ENCODE measurements at places on chromosomes 11 and 22.

DNA sequence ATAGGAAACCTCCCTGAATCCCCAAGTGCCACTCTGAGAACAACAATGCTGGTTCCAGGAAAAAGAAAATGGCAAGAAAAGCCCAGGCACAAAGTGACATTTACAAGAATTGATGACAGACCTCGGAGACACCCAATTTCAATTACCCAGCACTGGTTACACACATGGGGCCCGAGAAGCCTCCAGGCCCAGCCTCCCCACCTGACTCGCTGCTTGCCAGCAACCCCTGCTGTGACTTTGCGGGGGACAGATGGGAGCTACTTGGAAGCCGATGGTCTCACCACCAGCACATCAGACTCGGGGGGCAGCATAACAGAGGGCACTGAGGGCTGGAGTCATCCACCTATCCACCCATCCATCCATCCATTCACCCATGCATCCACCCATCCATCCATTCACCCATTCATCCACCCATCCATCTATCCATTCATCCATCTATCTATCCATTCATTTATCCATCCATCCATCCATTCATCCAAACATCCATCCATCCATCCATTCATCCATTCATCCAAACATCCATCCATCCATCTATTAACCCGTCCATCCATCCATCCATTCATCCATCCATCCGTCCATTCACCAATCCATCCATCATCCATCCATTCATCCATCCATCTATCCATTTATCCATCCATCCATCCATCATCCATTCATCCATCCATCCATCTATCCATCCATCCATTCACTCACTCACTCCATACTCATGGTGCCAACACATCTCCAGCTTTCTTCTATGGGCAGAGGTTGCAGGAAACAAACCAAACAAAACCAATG, 567.6 kb downstream of the BRD1 start:
- DNase-seq = no peak

DNA sequence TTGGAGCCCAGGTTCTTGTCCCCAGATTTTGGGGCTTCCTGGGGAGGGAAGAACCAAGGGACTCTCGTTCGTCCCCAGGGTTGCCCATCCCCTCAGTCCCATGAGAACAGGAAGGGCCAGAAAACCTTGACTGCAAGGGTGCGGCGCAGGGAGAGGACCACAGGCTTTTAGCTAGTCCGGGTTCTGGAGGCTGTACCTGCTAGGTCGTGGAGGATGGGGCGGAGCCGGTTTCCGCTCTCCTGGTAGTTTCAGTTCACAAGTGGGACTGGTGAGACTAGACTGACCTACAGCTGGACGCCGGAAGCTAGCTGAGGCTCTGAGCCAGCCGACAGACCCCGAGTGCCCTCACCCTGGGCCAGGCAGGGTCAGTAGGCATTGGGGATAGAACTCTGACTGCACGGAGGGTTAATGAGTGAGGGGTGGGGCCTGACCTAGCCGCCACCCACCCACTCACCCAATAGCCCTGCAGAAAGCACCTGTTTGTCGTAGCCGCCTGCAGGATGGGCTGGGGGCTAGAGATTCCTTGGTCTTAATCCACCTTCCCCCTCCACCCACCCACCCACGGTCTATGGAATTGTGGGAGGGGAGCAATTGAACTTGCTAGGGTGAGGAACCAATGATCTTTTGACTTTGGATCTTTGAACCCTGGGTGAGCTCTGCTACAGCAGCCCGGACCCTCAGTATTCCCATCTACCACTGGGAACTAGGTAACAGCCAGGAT, 1.5 kb downstream of the MAFF start:
- no peak for DNase-seq

GRCh38 chr11:132228746-132229325, 858.4 kb downstream of the NTM start:
- DNase-seq = no peak

GRCh38 chr22:50150161-50151129, 20.1 kb upstream of the PANX2 start:
- DNase-seq = no peak

DNA sequence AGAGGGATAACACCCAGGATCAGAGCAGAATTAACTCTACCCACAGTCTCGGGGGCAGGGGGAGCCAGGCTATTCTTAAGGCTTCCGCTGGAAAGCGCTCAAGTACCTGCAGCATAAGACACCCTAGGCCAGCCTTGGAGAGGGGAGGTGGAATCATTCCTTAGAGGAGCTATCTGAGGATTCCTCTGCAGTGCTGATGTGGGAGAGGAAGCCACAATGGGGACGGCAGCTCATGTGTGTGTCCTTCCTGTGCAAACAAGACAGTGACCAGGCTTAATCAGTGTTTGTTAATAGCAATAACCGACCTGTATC, 382.2 kb upstream of the CADM1 start:
- peak; percentile 44 for DNase-seq

- DNase-seq = no peak
These were observed 14.7 kb downstream of the ZBTB44 start for GRCh38 chr11:130299978-130300377.

- DNase-seq = no peak
These were observed 55.0 kb downstream of the RTL6 start for GRCh38 chr22:44442851-44443595.

- DNase-seq = no peak
These were observed 2.3 kb downstream of the CYB5R3 start for GRCh38 chr22:42646569-42647525.

DNA sequence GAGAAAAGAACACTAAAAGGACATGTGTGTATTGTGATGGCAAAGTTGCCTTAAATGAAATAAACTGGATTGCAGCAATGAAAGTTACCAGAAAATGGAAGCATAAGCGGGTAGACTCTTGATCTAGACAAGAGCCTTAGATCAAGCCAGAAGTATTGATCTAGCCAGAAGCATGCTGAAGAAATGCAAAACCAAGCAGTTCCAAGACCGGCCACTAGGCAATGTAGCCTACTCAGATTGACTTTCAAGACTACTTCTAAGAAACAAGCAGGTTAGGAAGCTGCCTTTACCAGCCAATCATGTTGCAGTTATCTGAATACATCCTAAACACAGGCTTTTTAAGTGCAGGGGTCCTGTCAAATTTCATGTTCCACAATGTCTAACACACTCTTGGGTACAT, 54.6 kb downstream of the KCNA4 start:
- DNase-seq = no peak

DNA sequence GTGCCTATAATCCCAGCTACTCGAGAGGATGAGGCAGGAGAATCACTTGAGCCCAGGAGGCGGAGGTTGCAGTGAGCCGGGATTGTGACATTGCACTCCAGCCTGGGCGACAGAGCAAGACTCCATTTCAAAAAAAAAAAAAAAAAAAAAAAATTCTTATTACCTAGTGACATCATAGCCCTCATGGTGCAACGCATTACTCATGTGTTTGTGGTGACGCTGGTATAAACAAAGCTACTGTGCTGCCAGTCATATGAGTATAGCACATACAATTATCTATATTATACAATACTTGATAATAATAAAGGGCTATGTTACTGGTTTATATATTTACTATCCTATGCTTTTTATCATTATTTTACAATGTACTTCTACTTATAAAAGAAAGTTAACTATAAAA, 41.2 kb downstream of the OR2AT4 start:
- no peak for DNase-seq

- DNase-seq = no peak
These were observed 85.3 kb upstream of the MYO18B start for GRCh38 chr22:25656724-25657123.

DNA sequence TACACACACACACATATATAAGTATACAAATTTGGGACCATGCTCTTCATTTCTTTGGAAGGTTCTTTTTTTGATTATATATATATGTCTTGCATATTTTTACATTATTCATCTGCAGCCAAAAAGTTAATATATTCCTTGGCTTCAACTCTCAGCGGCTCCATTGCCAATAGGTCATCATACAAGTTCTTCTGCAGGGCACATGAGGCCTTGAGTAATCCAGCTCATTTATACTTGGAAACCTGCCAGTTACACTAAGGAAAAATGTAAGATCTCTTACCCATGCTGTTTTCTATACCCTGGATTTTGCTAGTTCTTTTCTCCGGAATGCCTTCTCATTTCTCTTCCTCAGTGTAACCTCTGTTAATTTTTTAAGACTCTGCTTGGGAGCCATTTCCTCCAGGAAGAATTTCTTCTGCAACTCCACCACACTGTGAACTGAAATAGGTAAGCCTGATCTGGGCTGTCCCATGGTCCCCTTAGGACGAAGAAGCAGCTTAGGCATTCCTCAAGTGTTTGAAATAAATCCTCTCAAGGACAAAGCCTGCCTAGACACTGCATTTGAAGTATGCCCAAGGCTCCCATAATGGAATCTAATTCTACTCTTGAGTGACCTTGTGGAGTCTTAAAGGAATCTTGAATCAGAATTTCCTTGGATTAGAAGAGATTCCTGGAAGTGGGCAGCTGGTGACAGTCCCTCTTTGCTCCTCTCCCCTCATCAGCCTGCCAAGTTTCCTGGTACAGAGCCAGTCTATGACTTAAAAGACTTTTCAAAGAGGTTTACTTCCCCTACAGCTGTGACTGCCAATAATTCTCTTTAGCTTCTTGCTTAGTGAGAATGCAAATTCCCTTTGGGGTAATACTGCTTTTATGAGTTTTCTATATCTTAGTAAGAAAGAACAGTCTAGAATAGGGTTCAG, 182.8 kb downstream of the C11orf87 start:
- no peak for DNase-seq

DNA sequence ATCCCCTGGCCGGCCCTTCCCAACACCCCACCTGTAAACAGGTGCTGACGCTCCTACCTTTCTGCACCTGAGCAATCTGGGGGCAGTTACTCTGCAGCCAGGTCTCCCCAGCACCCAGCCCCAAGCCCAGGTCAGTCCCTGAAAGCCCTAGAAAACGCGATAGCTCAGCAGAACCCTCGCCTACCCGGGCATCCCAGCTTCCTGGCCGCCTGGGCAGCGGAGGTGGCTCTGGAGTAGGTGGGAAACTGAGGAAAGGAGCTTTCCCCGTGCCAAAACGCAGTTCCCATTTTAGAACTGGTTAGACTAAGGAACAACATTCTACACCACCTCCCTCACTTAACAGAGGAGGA, 445 bp downstream of the SYTL2 start:
- DNase-seq = no peak

- no peak for DNase-seq
These were observed 48.3 kb upstream of the PICALM start for GRCh38 chr11:86117001-86117711.

DNA sequence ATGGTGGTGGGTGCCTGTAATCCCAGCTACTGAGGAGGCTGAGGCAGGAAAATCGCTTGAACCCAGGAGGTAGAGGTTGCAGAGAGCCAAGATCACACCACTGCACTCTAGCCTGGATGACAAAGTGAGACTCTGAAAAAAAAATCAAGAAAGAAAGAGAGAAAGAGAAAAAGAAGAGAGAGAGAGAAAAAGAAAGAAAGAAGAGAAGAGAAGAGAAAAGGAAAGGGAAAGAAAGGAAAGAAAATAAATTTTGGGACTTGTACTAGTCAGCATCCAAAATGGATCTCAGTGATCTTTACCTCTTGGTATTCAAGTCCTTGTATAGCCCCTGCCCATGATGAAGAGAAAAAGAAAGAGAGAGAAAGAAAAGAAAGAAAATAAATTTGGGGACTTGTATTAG, 22.2 kb upstream of the PICALM start:
- DNase-seq = no peak

DNA sequence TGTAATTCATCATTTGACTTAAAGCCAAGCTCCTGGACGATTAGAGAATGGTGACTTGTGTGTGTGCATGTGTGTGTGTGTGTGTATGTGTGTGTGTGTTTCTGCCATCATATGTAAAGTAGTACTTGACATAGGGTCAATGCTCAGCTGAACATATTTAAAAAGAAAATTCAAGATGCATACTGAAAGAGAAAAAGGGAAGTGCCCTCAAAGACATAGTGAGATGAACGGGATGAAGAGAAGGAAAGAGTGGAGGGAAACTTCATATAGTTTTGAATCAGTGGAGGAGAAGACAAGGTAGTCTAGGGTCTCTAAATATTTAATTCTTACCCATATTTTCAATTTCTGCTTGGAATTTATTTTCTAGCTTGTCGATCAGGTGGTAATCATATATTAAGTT, 4.0 kb downstream of the TCN1 start:
- DNase-seq = no peak

DNA sequence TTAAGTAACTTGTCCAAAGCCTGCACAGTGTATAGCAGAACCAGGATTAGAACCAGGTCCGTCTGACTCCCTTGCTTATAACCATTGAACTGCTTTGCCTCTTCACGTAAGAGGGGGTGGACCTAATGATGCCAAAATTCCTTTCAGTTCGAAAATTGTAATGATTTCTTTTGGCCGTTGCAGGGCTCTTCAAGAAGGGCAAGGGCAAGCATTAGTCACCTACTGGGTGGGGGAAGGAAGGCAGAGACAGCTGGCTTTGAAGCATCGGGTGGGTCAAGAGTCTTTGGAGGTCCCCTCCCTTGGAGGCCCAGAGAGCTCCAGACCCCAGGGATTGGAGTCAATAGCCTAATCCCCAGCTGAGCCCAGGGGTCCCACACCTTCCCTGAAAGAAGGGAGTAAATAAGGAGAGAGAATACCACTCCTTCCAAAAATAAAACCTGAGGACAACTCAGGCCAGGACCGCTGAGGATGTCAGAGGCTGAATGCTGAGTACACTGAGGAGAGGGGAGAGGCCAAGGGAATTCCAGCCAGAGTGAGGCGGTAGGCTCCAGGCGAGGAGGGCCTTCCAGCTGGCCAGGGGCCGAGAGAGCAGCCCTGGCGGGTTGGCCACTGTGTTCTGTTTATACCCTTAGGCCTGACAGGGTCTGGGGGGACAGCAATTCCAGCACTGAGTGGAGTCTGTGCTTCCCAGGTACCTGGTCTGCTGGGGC, 14.1 kb downstream of the CREB3L1 start:
- DNase-seq = no peak

- DNase-seq = no peak
These were observed 388.5 kb downstream of the JRKL start for GRCh38 chr11:96778272-96778671.

- DNase-seq = no peak
These were observed 13.3 kb downstream of the IL17REL start for GRCh38 chr22:49999063-49999945.

DNA sequence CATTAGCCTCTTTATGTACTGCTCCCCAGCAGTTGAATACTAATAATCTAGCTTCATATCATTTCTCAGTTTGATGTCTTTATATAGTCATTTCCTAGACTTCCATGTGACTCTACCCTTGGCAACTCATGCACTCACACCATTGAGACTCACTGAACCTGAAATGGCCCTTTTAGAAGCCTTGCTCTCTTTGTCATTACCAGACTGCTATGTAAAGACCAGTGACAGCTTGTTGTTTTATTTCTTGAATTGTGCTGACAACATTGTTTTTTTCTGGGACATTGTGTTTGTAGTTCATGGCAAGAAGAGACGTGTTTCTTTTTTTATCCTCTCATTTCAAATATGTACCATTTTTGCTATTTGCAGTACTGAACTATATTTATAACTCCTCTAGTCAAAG, 256.5 kb downstream of the CNTN5 start:
- no peak for DNase-seq
